HT-29 (cell line): ENCODE measurements at places on chromosomes 5 and 9. TPM values are rescaled to one million over a fixed set of nuclear protein-coding genes. Genes with fewer than 3 reads are reported as not detected.

Gene SPINK6
- not detected in 2 replicates for total RNA-seq

Gene GNA14
- total RNA-seq: 3.2 and 3.4 TPM in 2 replicates

- DNase-seq: no peak
These were observed 192.7 kb downstream of the TENT4A start for GRCh38 chr5:6905883-6906282.

GRCh38 chr9:26891726-26892125 is 876 bp downstream of the CAAP1 start:
- DNase-seq: no peak

DNA sequence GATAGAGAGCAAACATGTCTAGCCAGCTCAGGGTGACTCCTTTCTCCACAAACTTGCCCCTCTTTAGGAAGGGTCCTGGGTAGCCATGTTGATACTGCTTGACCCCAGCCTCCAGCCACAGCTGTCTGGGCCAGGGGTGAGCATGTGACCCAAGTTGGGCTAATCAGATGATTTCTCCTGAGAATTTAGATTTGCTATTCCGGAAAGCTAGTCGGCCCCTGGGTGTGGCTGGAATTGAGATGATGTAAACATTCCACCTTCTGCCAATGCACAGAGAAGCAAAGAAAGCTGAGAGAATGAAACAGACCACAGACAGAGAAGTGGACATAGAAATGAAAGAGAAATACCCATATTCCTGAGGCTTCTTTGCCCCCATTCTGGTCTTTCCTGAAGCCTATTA is 17.8 kb upstream of the B4GALT1 start:
- DNase-seq: no peak

- no peak for DNase-seq
These were observed 106.2 kb downstream of the LHFPL2 start for GRCh38 chr5:78542321-78542840.

- no peak for DNase-seq
These were observed 105.0 kb upstream of the PRSS3 start for GRCh38 chr9:33690143-33690933.

DNA sequence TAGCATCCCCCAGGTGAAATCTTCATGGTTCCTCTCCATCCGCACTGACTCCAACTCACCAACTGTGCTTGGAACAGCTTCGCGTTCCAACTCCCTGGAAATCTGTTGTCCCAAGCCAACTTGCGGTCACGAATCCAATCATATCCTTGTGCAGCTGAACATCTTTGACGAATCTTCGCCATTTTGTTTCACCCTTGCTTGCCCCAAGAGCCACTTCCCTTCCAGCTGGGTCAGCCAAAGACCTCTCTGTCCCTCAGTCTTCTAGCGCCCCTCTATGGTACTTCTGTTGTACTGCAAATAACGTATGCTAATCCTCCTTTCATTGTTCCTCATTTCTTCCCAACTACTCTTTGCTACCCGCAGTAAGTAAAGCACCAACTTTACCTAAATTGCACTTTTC is 61.0 kb upstream of the TARS1 start:
- no peak for DNase-seq

GRCh38 chr5:149603920-149604319 is 22.6 kb downstream of the ARHGEF37 start:
- peak; percentile 25 for DNase-seq

- DNase-seq: no peak
These were observed 66.4 kb downstream of the PSMB7 start for GRCh38 chr9:124348831-124349230.

Gene ST6GALNAC6
- total RNA-seq: 14.5 and 16.6 TPM in 2 replicates

Gene LMX1B
- total RNA-seq: not detected in 2 replicates

GRCh38 chr9:104765138-104765537 is 1.2 kb downstream of the NIPSNAP3B start:
- DNase-seq: peak; percentile 2

Gene CCNI2
- total RNA-seq: 7.3 and 8.8 TPM in 2 replicates

Gene PGM5
- 0.08 and 0.73 TPM in 2 replicates for total RNA-seq

Gene GPR151
- total RNA-seq: not detected in 2 replicates

DNA sequence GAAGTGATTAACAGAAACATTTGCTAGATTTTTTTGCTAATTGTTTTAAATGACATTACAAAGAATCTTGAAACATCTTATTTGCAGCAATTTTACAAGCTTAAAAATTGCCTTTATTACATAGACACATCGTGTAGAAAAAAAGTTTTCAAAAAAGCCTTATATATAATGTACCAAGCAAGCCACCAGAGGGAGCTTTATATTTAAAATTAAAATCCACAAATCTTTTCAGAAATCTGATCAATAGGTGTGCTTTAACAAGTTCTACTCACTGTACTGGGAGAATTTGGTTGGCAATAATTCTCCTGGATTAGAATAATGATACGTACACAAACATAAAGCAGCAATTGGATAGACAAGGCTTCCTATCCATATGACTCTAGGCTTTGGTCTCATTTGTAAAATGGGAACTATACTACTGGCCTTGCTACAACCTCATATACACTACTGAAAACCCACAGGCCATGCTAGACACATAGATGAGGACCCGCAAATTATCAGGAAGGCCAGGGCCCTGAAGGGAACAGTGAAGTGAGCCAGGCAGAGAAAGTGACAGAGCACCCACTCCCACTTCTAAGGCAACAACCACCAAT is 4.8 kb downstream of the PSMB7 start:
- no peak for DNase-seq

GRCh38 chr5:1652873-1653697 is 129.3 kb upstream of the LPCAT1 start:
- no peak for DNase-seq

DNA sequence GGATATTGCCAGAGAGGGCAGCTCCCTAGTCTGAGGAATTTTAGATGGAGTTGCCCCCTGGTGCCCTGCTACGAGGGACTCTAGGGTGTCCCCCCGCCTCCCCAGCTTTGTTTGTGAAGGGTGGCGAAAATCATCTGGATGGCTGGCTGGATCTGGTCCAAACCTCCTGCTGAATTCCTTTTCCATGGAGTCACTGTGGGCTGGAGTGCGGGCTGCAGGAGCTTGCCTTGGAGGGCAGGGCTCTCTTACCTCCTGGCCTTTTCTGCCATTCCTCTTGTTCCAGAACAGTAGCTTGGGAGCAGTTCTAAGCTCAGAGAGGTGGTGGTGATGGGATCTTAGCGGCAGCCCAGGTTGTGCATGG is 2.1 kb downstream of the SYNPO start:
- peak; percentile 88 for DNase-seq

Gene IL5
- not detected in 2 replicates for total RNA-seq

GRCh38 chr5:74722271-74722670 is 37.2 kb downstream of the HEXB start:
- DNase-seq: no peak

GRCh38 chr9:93254806-93255493 is 71.0 kb downstream of the WNK2 start:
- DNase-seq: no peak

Gene MAPK9
- total RNA-seq: 22.3 and 24.0 TPM in 2 replicates
